H7 (cell line): ENCODE measurements at places on chromosomes 7 and 10.
A peak's percentile ranks its signal among the peaks of the same experiment; 100 is the strongest.

GRCh38 chr7:158267742-158268435, 319.7 kb downstream of the PTPRN2 start:
- DNase-seq = no peak

- DNase-seq = no peak
Observed at GRCh38 chr7:22480523-22481075, 19.4 kb downstream of the STEAP1B start.

DNA sequence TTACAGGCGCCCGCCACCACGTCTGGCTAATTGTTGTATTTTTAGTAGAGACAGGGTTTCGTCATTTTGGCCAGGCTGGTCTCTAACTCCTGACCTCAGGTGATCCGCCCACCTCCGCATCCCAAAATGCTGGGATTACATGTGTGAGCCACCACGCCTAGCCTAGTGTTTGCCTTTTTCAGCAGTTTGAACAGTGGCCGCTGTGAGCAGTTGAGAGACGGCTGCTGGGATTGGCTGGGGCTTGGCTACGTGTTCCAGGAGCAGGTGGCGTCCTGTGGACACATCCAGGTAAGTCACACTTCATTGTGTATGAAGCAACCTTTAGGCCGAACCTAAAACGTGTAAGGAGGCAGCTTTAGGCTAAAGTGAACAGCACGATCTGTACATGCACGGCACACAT, 231.8 kb upstream of the PITRM1 start:
- DNase-seq = no peak

DNA sequence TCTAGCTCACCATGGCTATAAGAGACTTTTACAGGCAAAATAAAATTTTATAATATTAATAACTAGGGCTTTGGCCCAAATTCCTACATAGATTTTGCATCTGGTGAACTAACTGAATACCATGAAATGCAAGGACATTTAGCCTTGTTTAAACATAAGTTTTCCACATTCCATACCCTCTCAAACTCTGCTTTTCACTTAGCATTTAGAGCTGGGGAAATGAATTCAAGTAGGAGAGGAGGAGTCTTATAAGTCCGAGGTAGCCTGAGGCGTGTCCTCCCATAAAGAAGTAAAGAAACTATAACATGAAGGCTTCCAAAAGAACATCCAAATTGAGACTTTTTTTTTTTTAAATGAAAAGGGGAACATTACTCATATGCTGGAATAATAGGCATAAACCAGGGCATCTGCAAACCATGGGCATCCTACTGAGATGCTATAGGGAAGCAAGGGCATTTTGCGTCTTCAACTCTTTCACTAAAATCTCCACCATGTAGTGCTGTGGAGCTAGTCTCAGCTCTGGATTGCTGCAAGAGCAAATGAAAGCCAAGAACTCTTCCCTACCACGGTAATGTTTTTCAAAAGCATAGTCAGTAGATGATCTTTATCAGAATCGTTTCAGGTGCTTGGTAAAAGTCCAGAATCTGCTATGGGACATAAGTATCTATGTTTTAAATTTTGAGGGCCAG, 79.1 kb downstream of the PALS2 start:
- no peak for DNase-seq

- DNase-seq = no peak
Observed at GRCh38 chr7:10924370-10924769, 49.3 kb upstream of the PHF14 start.

GRCh38 chr10:1657479-1657878, 79.8 kb downstream of the ADARB2 start:
- DNase-seq = no peak

GRCh38 chr7:86407291-86407690, 236.4 kb upstream of the GRM3 start:
- no peak for DNase-seq

DNA sequence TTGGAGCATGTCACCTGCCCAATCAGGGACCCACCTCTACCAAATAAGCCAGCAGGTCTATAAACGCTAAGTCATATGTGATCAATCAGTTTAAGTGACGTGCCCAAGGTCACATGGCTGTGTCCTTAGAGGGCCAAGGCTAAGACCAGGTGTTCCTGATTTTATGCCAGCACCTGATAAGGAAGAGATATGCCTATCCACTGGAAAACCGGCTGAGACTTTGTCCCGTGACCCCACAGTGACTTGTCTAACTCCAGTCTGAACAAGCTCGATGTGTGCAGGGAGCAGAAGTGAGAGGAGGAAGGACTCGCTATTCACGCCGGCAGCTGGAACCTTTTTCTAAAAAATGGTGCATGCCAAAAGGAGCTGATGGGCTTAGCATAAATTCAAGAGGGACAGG, 57.0 kb downstream of the PRKAG2 start:
- no peak for DNase-seq

DNA sequence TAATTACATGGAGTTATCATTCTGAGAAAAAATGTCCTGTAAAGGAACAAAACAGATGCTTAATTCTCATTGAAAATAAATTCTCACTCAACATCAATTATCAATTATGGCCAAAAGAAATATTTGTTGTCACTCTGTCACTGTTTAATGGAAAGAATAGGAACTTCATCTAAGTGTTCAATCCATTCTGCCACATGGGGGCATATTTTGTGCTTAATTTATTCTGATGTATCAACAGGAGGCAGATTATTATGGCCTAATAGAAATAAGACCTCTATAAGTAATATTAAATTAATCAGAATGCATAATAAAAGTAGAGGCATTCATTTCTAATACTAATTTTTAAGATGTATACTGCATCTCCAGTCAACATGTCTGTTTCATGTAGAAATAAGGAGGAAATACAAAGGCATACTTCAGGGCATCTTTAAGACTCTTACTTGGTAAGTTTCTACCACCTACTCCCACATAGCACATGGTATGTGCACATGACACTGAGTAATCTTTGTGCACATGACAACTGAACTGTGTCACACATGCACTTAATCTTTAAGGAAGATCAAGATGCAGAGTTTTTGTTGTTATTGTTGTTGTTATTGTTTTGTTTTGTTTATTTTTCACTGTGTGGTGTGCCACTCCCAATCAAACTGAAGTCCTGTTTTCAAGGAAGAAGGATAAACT, 420.4 kb upstream of the SEMA3A start:
- no peak for DNase-seq

DNA sequence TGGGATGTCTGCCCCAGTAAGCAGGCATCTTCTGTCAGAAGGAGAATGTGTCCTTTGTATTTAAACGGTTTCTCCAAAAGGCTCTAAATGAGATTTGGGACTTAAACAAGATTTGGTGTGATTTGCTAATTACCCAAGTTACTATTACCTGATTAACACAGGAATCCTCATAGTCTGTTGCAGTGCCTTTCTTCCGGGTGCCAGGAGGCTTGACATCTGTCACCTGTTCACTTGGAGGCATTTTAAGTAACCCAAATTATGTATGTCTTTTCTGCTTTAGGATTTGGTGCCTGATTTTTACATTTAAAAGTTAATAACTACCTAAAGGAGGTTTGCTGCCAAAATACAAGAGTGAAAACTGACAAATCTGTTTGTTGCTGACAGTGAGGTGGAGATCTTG, 587.9 kb upstream of the GALNT17 start:
- no peak for DNase-seq

- no peak for DNase-seq
Observed at GRCh38 chr7:39217783-39218182, 240.1 kb downstream of the POU6F2 start.

- DNase-seq = peak; percentile 90
Observed at GRCh38 chr10:72272689-72273409, 875 bp upstream of the DDIT4 start.

GRCh38 chr10:130997267-130998045, 314.1 kb downstream of the TCERG1L start:
- no peak for DNase-seq

- no peak for DNase-seq
Observed at GRCh38 chr10:118977022-118977599, 52.4 kb upstream of the NANOS1 start.

DNA sequence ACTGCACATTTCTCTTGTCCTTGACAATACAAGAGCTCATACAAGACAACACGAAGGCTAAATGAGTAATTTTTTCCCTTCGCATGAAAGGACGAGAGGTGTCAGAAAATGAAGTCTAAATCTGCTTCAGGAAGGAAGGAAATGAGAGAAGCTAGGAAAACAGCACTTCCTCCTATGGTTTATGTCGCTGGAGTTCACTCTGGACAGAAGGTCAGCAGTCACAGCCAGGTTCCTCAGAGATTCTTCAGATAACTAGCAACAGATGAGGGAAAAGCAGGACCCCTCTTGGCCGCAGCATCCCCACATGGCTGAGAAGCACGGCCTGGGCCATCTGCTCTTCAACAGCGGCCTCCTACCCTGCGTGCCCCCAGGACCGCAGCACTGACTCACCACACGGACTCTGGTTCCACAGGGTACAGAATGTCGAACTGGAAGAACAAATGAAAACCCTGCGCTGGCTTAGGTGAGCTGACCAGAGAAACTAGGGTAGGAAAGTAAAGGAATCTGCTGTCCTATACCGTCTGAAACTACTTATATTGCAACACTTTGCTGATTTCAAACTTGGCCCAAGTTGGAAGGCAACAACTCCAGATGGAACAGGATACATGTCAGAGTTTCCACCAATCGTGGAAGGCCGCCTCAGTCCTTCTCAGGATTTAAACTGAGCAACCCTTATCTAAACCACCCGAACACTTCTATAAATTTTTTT, 26.3 kb downstream of the DNMBP start:
- no peak for DNase-seq
